Left cardiac atrium (tissue), 4 donors: ENCODE measurements at places on chromosomes 5 and 9. TPM values are rescaled to one million over a fixed set of nuclear protein-coding genes. Genes with fewer than 3 reads are reported as not detected.

Gene ZFP37
- total RNA-seq, result 2.0 TPM

Gene VLDLR
- 106 TPM for total RNA-seq

Gene STKLD1
- 1.1 TPM for total RNA-seq

Gene KIAA1958
- 3.3 TPM for total RNA-seq

Gene IQGAP2
- 11.6 TPM for total RNA-seq

Gene IL13
- not detected for total RNA-seq

Gene SUB1
- total RNA-seq, result 192 TPM

Gene FBN2
- 1.6 TPM for total RNA-seq

Gene PRRX2
- 5.3 TPM for total RNA-seq

Gene AK1
- 626 TPM for total RNA-seq

Gene CRB2
- total RNA-seq, result 2.2 TPM

Gene PCDHGA6
- 4.4 TPM for total RNA-seq

Gene TEX48
- not detected for total RNA-seq

Gene NEURL1B
- 33.6 TPM for total RNA-seq

Gene IFNA21
- not detected for total RNA-seq

Gene TAF11L5
- total RNA-seq, result not detected

Gene PCDHGA9
- total RNA-seq, result 4.0 TPM

Gene TNPO1
- 71.5 TPM for total RNA-seq

Gene UBE2R2
- 33.5 TPM for total RNA-seq

Gene ABCA1
- total RNA-seq, result 8.3 TPM

Gene TIMD4
- total RNA-seq, result 0.37 TPM

Gene SVEP1
- 20.8 TPM for total RNA-seq

Gene SLC1A1
- 1.9 TPM for total RNA-seq

Gene RORB
- 3.2 TPM for total RNA-seq

Gene FAM78A
- total RNA-seq, result 60.5 TPM

Gene ENTPD2
- 2.2 TPM for total RNA-seq

Gene CCDC171
- total RNA-seq, result 1.8 TPM

Gene COL15A1
- total RNA-seq, result 75.0 TPM

Gene CCL28
- 1.6 TPM for total RNA-seq

Gene EIF4EBP3
- 11.5 TPM for total RNA-seq

Gene C1QTNF2
- 2.3 TPM for total RNA-seq

Gene TTC23L
- total RNA-seq, result not detected

Gene GTF2H2C
- 17.0 TPM for total RNA-seq
